Stimulated activated naive CD4-positive, alpha-beta T cell (primary cell): ENCODE measurements at places on chromosomes 3 and 15.

GRCh38 chr15:71335591-71335990 lies 220.3 kb downstream of the THSD4 start:
- no peak for DNase-seq

DNA sequence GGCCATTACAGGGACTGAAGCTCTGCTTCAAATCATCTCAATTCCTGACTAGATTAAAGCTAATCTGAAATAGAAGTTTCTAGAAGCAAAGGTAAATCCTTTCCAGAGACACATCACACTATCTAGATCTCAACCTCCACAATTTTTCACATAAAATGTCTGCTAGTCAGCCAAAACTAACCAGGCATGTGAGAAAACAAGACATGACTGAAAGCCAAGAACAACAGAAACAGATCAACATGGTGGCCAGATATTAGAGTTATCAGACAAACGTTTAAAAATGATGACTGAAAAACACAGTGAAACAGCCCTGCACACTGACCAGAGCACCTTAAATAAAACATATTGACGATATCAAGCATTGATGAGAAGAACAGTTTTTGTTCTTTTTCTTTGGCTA lies 59.1 kb downstream of the SUMF1 start:
- no peak for DNase-seq

DNA sequence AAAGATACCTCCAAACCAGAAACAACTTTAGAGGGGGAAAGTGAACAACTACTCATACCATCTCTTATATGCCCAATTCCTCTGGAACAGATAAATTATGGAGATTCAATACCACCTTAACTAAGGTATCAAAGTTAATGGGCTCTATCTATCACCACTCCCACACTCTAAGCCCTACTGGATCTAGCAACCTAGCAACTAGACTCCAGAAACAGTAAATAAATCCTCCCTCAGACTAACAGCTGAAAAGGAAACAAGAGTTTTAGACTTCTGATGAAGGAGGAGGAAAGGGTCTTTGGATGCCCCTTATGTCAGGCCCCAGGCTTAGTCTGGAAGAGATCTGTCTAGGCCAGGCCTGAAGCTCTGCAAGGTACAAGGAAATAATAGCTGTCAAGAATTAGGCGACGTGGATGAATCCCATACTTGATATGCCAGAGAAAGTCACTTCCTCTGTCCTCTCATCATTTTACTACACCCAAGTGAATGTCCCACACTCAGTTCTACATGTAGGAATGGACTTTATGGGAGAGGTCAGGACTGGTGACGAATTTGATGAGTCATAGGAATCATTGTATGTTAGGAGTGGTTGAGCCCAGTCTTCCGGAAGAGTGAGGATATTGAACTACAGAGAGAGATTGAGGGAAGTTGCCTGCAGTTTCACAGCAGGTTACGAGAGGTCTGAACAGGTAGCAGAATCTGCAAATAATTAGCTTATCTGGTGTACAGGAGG lies 113.8 kb downstream of the AKAP13 start:
- no peak for DNase-seq

DNA sequence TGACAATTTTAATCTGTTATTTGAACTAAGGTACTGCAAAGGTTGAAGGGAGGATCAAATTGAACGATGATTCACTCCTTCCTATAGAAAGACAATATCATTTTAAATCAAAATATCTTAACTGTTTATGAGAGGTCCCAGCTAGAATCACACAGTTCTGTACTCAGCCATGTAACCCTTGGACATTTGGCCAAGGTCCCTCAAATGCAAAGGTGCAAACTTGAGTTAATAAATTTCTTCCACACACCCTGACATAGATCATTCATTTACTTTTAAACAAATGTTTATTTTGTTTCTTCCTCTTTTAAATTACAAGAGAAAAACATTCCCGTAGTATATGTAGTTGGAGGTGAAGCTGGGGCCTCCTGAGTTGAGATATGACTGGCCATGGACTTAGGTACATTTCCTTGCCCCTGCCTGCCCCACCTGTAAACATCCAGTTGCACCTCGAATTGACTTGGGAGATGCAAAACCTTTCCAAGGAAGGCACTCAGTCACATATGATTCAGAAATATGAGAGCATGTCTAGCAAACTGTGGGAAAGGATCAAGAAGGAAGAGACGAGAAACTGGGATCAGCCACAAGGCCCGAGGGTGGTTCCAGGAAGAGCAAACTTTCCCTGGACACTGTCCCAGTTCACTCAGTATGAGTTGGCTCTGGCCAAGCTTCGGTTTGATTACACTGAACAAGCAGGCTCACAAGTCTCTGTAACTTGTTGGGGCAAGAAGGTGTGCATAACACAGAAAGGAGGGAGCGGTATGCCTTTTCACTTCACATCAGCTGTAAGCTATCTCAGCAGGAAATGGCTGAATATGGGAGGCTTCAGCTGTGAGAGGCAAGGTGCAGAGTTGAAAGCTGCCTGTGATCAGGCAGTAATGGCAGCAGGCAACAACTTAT lies 6.7 kb downstream of the TNFSF10 start:
- no peak for DNase-seq

DNA sequence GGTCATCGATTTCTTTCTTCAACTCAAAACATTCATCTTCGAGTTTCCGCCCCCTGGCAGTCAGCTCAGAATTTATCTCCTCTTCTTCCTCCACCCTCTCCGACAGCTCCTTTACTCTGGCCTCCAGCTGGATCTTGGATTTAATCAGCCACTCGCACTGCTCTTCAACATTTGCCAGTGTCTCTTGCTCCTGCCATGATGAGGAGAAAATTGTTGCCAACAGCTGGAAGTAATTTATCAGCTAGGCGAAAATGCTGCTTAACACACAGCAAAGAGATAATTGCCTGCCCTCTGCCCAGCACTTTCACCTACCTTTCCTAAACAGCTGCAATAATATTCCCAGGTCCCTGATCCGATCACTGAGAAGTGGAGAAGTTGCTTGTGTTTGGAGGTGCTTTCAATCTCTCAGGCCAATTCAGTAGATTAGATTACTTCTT lies 69.3 kb downstream of the MYH15 start:
- no peak for DNase-seq

GRCh38 chr15:76512971-76513370 lies 176.4 kb downstream of the ISL2 start:
- DNase-seq: no peak

- no peak for DNase-seq
These were observed 659.5 kb upstream of the CADM2 start for GRCh38 chr3:84299329-84299728.

DNA sequence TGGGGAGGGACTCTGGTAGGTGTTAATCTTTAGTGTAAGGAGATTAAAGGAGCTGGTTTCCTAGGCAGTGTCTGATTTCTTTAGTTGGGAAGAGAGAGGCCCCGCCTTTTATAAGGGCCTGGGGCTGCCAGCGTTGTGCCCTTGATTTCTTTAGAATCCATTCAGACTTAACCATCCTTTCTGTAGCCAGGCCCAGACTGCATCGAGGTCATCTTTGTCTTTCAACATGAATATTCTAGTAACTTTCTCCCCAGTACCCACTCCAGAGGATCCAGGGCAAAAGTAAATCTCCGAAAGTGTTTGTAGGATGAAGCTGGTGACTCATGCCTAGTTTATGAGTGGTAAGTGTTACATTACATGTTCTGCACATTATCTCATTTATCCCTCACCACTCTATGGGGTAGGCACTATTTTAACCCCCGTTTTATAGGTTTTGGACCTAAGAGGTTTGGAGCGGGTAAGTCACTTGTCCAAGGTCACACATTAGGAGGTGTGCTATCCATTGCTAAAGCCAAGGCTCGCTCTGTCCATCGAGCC lies 11.8 kb upstream of the USP3 start:
- no peak for DNase-seq

GRCh38 chr3:23756206-23756840 lies 49.4 kb upstream of the UBE2E1 start:
- no peak for DNase-seq

DNA sequence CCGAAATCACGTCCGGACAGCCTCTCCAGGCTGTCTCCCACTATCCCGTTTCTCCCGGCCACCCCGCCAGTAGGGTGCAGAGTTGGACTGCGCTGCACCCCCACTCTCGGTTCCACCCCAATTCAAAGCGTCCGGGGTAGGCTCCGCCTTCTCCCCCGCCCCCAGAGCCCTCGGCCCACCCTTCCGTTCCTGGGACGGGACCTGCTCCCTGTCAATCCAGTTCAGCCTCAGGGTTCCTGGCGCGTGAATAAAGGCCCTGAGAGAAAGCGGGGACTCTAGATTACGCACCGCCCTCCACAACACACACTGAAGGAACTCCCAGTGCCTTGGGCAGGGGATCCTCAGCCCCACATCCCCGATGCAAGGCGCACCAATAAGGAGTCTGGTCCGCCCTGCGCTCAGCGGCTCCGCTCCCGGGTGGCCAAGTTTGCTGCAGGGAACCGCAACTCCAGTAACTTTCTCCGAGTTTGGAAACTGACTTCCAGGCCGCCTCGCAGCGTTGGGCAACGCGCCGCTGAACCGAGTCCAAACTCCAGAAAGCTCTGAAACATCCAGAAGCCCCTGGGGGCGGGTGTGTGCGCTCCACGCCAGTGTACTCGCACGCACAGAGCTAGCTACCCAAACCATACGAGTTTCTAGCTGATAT lies 1.9 kb downstream of the ADAMTS9 start:
- no peak for DNase-seq
